Cortex of kidney (tissue), 1 donor: ENCODE measurements at places on chromosomes 2 and 18.

- no peak for DNase-seq
Observed at GRCh38 chr2:217753460-217754200, 249.2 kb downstream of the TNS1 start.

DNA sequence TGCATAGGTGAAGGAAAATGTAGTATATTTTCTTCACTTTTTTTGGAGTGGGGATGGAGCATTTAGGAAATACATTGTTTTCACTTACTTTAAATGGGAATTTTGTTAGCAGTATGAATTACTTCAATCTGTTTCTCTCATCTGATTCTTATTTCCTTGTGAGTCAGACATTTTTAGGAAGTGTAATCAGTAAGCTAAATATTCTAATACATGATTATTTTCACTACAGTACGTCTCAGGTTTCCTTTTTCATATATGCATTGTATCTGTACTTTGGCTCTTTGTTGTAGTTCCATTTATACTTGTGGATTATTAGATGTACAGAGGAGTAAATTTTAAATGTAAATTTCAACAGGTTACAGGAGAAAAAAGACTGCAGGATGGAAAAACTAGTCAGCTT is 27.9 kb downstream of the GPD2 start:
- DNase-seq: no peak

DNA sequence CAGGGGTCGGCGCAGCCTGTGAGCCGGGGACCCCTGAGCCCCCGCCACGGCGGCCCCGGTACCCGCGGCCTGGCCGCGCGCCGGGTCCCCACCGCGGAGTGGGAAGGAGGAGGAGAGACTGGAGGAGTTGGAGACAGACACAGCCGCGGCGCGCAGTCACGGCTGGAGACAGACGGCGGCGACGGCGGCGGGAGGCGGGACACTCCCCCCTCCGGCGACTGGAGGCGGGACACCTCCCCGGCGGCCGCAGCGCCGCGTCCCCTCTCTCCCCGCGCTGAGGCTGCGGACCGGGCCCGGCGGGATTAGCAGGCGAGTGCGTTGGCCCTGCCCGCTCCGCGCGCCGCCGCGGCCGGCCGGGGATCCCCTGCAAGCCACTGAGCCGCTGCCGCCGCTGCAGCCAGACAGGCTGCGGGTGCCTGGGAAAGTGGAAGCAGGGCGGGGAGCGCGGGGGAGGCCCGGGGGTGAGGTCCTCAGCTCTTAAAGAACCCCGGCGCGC is 1.0 kb upstream of the LDLRAD4 start:
- no peak for DNase-seq

DNA sequence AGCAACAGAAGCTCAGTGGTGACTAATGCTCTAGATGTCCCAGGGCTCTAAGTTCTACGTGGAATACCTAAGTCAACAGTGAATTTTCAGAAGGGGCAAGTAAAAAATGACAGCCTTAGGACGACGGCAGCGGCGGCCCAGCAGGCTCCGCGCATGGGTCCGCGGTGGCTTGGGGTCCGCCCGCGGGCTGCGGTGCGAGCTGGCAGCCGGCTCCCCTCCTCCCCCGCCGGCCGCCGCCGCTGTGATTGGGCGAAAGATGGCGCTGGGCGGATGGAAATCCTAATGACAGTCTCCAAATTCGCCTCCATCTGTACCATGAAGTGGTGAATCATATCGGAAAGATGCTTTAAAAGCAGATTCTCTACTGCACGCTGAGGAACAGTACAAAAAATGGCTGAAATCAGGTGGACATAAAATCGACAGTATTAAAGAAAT is 74.7 kb downstream of the HNRNPLL start:
- no peak for DNase-seq

DNA sequence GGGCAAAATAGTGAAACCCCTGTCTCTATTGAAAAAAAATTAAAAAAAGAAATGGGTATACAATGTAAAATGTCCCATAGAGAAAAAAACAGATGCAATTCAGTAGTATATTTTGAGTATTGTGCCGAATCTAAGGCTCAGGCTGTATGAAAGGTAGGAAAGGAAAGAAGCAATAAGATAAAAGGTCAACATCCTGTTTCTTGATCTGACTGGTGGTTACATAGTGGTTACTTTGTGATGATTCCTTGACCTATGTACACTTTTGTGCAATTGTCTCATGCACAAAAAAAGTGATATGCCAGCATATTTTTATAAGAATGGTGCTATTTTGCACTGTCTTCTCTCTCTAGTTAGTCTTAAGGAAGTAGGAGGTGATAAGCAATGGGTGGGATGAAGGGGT is 1333.7 kb upstream of the TMEFF2 start:
- no peak for DNase-seq

DNA sequence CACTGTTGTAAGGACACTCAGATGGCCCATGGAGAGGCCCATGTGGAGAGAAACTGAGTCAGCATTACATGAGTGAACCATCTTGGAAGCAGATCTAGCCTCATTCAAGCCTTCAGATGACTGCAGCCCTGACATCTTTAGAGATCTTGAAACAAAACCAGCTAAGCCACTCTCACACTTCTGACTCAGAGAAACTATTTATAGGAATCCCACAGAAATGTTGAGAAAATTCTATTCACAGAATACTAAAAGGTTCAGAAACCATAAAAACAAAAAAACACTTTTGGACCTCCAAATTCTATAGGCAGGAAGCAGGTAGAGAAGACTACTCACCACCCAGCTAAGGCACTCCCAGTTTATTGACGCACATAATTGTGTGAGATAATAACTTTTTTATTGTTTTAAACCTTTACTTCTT is 8.7 kb downstream of the TMEM169 start:
- DNase-seq: no peak

GRCh38 chr2:148044322-148044721 is 23.4 kb downstream of the MBD5 start:
- no peak for DNase-seq

DNA sequence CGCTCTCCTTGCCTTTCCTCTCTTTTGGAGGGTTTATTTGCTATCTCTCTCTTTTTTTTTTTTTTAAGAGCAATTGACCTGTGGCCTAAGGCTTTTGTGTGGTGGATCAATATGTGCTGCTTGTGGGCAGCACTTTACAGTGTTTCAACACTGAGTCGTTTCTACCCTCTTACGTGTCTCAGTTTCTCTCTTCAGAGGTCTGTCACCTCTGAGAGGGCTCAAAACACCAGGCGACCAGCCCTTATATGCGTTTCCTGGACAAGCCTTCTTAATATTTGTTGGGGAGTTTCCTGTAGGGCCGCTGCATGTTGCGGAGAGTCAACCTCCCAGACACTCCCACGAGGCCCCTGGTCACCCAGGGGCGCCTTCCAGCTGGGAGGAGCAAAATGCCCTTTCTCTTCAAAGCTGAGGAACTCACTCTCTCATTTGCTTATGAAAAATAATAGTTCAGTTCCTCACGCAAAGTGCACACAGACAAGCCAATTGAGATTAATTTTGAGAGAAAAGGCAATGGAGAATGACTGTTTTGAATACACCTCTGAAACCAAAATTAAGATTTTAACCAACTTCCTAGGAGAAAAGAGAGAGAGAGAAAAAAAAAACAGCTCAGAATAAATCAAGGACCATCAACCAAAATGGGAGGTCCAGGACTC is 96.3 kb upstream of the B3GNT2 start:
- no peak for DNase-seq

DNA sequence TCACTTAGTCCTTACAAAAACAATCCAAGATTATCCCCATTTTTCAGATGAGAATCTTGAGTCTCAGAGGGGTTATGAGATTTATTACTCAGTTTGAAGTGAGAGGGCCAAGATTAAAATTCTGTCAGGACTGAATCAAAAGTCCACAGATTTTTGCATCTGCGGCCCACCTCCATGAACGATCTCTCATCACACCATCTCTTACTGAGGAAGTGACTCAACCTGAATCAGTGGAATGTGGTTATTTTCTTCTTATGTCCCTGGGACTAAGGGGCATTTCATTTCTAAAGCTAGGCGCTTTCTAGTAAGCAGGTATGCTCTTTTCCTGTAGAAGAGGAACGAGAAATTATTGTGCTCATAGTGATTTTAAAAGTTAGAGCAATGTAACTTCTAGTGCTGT is 360.3 kb upstream of the SPHKAP start:
- DNase-seq: no peak

DNA sequence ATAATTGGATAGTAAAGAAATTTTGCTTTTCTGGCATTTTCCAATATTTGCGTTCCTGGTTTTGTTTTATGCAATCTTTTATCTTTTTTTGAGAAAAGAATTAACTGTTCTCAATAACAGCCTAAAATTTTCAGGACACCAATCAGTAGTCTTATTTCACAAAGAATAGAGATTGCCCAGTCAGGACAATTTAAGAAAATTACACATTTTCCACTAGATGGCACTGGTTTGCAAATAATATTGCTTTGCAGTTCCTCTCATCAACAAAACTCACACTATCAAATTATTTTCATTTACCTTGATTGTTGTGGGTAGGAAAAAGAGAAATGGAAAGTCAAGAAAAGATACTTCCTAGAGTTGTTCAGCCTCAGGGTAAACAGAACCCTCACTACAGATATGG is 2.4 kb upstream of the RBM45 start:
- DNase-seq: no peak

DNA sequence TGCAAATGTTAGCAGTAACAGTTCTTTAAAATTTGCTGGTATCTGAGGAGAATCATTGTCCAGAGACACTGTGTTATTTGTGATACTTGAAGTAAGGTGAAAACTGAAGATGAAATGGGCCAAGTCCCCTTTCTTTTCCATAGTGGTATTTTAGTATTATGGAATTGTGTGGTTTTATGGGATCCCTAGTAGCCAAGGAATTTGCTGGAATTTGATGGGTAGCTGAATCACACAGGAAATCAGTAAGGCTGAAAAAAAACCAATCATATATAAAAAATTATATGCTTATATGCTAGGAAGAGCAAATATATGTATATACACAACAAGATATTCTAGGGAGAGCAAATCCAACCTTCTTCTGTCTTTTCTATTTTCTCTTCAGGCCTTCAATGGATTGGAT is 54.2 kb upstream of the TACR1 start:
- DNase-seq: no peak

- DNase-seq: no peak
Observed at GRCh38 chr18:43004421-43004820, 111.1 kb downstream of the RIT2 start.

- no peak for DNase-seq
Observed at GRCh38 chr2:233022561-233022960, 9.5 kb upstream of the NGEF start.
